ENCODE measurements at places on chromosomes 5 and 9.

DNA sequence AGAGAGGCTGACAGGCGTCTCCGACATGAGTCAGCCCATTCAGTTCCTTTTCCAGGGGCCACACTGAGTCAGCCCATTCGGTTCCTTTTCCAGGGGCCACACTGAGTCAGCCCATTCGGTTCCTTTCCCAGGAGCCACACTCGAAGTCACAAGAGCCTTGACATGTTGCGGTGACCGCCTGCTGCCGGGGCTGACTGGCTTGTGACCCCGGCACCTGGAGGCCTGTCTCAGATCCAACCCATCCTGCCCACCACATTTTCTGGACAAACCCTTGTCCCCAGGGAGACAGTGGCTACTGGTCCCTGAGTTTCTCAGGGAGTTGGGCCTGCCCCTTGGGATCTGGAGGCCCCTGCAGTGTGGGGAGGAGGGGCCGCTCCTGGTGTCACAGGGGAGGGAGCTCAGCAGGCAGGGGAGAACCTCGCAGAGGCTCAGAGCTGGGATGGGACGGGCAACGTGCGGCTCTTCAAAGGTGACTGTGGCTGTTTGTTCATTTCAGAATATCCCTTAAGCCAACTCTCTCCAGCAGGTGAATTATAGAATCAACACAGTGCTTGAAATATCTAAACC is 40.5 kb upstream of the LPCAT1 start:
- peak; percentile 13 for DNase-seq

GRCh38 chr5:67263656-67264408 is 67.2 kb upstream of the CD180 start:
- DNase-seq: no peak

DNA sequence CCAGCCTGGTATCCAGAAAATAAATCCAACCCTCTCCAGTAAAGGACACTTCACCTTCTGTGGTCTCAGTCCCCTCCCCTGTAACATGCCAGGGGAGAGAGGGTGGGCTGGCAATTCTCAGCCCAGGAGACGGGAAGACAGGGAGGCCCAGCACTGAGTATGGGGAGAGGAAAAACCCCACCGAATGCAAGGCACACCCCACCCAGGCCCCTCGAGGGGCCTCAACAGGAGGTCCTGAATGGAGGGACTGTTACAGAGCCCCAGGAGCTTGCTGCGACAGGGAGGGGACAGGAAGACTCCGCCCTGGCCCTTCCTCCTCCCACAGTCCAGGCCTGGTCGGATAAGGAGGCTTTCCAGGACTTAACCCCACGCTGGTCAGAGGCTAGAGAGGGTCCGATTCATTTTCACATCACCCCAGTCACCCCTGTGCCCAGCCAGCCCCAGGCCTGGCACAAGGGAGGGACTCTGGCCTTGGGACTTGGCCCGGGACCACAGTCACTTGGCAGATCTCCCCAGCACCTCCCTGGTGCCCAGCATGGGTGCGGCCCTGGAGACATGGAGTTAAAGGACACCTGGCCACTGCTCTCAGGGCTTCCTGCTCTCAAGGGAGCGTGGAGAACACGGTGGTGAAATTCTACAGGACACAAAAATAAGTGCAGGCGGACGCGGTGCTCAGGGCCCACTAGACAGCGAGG is 44.9 kb upstream of the STXBP1 start:
- peak; percentile 67 for DNase-seq

DNA sequence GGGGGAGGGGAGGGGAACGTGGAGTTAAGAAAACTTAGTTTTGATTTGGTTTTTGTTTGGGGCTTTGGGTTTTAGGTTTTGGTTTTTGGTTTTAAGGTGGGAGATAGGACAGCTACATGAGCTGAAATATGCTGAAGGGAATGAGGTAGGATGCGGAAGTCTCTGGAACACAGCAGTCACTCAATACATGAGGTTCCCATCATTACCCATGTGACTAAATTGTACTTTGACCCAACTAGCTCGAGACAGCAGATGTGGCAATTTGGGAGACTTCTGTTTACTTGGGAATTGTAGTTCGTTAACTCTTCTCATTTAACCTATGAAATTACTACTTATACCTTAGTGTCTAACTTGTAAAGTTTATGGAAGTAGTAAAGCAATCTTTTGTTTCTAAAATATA is 124.2 kb downstream of the TLE1 start:
- DNase-seq: no peak

- no peak for DNase-seq
Measured at GRCh38 chr5:77568555-77568954, 70.0 kb downstream of the OTP start.

DNA sequence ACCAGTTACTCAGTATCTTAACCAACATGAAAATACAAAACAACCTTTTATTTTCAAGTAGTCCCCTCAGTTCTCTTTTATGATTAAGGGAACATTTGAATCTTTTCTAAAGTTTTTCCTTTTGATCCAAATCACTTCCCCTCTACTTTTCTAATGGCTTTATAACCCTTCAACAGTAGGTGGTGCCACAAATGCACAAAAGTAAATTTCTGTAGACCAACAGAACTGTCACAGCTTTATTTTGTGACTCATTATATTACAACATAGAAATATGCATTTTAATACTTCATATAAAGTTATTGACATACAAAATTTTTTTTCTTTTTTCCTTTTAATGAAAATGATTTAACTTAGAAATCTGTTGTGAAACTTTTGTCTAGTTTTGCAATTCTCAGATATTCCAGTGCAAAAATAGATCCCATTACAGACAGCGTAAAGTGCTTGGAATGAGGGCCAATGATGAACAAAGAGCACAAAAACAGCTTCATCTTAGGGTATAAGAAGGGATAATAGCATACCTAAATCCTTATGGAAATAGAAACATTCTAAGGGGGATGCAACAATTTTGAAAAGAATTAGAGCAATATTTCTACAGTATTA is 17.0 kb downstream of the NIPSNAP3B start:
- no peak for DNase-seq

DNA sequence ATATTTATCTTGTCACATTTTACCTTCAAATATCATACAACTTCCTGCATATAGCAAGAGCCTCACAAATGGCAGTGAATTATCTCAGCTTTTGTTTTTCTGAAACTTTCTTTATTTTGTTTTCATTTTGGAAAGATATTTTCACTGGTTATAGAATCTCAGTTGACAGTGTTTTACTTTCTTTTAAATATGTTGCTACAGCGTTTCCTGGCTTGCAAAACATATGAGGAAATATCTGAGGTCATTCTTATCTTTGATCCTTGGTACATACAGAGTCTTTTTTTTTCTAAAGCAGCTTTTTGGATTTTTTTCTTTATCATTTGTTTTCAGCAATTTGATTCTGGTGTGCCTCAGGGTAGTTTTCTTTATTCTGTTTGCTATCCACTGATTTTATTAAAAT is 77.6 kb upstream of the CEP78 start:
- DNase-seq: no peak

DNA sequence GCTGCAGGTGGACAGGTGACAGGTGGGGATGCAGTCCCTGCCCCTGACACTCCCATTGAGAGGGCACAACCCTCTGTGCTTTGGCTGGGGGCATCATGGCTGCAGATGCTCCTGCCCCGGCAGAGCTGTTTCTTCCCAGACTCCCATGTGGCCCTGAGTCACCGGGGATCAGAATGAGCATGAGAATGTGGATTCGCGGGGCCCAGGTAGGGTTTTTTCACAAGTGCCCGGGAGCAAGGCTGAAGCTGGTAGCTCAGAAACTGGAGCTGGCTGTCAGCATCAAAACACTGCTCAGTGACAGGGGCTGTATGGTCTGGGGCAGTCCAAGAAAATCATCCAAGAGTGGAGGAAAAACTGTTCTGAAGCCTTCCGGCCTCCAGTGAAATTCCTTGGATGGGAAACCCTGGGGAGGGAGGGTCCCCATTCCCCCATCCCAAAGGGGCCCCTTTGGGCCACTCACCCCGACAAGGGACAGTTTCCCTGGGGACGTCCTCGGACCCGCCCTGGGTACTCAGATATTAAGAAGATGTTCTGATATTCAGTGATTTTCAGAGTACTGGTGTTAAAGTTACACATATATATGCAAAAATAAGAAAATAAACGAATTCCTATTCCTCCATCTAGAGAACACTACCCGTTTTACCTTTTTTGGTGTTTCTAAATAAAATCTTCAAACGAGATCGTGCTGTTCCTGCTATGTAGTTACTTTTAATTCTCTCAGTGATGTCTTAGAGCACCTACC is 120.1 kb upstream of the LPCAT1 start:
- no peak for DNase-seq

- DNase-seq: no peak
Measured at GRCh38 chr5:15995341-15996052, 184.1 kb downstream of the MARCHF11 start.

- peak; percentile 71 for DNase-seq
Measured at GRCh38 chr5:159208514-159209437, 577 bp downstream of the RNF145 start.

GRCh38 chr5:2263763-2264162 is 381.0 kb upstream of the IRX4 start:
- no peak for DNase-seq

GRCh38 chr9:72925126-72925789 is 27.6 kb downstream of the ALDH1A1 start:
- no peak for DNase-seq

DNA sequence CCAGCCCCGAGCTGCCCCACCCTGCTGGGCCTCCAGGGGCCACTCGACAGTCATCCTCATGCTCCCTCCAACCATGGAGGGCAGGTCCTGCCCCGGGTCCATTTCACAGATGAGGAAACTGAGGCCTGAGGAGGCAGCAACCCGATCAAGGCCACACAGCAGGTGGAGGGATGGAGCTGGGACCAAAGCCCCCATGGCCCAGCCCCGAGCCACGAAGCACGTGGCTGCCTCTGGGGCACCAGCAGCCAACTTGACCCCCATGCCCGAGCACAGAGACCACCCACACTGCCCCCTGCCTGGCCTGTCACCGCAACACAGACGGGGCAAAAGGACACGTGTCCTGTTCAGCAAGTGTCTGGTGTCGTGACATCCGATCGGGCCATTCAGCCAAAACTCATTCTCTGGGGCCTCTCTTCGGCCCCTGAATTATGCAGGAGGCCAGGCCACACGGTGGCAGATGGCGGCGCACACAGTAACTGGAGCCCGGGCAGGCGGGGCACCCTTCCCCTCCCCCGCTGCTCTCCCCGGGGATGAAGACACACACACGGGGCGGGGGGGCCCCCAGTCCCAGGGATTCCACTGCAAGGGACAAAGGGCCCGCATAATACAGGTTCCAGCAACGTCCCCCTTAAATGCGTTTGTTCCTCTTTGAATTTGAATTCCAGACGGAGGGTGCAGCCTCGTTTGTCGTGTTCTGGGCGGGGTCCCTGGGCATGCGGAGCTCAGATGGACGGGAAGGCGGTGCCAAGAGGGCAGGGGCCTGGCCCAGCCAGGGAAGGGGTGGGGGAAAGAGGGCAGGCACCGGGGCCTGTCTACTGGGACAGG is 29.4 kb upstream of the TMEM250 start:
- DNase-seq: peak; percentile 32

DNA sequence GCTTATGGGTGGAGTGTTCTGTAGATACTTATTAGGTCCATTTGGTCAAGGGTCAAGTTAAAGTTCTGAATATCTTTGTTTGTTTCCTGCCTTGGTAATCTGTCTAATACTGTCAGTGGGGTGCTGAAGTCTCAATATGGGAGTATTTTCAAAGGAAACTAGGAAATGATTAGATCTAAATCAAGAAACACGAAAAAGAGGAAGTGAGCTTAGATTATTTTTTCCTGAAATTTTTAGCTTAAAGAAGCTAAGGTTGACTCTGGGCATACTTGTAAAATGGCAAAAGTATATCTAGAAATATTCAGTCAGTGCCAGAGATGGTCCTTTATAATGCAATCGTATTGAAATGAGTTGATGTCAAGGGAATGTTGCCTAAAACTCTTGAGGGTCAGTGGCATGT is 313.5 kb downstream of the ICE1 start:
- no peak for DNase-seq

- DNase-seq: peak; percentile 20
Measured at GRCh38 chr5:129098488-129099183, 4.1 kb downstream of the ISOC1 start.

DNA sequence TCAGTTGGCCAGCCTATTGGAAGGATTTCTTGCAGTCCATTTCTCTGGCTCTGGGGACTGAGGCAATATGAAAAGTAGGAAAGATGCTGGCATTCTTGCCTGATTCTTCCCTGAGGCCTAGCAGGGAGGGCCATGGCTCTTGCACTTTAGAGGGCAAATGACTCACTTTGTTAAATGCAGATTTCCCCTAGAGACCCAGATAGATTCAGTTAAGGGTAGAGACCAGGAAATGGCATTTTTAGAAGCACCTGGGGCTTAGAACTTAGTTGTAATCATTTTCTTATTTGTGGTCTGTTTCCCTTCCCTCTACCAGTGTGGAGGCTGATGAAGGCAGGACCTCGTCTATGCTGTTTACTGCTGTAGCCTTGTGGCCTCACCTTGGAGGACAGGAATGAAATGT is 112.8 kb upstream of the NR3C1 start:
- no peak for DNase-seq

- no peak for DNase-seq
Measured at GRCh38 chr5:1183424-1184162, 17.8 kb upstream of the SLC6A19 start.

- DNase-seq: no peak
Measured at GRCh38 chr5:446883-447263, 3.9 kb downstream of the EXOC3 start.

GRCh38 chr5:115843444-115844130 is 1.9 kb downstream of the AP3S1 start:
- no peak for DNase-seq

DNA sequence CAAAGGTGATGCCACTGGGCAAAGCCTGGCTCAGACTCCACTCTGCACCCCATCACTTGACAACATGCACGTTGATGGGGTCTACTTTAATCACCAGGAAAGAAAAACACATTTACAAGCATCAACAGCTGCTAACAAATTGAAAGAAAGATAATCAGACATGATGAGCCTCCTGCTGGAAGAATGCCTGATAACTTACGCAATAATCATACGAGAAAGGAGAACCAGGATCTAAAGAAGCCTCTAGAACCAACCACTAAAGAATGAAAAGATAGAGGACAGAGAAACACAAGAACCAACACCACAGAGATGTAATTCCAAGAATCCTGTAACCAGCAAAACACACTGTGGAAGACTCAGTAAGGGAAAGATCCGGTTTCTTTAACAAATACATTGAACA is 120.3 kb upstream of the ICE1 start:
- DNase-seq: no peak

- no peak for DNase-seq
Measured at GRCh38 chr9:114761523-114761922, 44.3 kb downstream of the TNFSF15 start.

- DNase-seq: no peak
Measured at GRCh38 chr5:52814352-52815148, 26.8 kb downstream of the ITGA1 start.

DNA sequence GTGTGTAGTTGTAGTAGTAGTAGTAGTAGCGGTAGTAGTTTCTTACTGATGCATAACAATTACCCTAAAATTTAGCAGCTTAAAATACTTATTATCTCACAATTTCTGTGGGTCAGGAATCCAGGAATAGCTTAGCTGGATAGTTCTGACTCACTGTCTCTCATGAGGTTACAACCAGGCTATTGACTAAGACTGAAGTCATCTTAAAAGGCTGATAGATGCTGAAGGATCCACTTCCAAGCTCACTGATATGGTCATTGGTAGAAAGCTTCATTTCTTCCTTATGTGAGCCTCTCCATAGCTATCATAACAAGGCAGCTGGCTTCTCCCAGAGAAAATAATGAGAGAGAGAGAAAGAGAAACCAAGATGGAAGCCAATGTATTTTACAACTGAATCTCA is 147.5 kb upstream of the FBXL17 start:
- DNase-seq: no peak

- no peak for DNase-seq
Measured at GRCh38 chr5:31237174-31237573, 43.7 kb downstream of the CDH6 start.

GRCh38 chr9:30575691-30576090 is 1808.8 kb upstream of the ACO1 start:
- DNase-seq: no peak
